ENCODE measurements at places on chromosomes 4 and X.

DNA sequence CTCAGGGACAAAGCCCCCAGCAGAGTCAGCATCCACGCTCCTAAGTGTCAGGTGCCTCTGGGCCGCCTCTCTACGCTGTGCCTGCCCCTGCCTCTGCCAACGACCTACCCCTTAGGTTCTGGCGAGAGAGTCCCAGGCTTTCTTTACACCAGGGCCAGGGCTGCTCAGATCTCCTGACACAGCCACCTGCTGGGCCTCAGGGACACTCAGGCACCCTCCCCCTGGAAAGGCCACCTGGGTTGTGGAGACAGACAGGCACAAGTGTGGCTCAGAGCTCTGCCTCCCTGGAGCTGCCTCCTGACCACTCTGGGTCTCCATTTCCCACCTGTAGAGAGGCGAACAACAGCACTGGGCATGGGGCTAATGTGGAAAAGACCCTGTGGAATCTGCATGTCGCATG is 90.0 kb upstream of the ADRA2C start:
- DNase-seq = no peak

- DNase-seq = no peak
Measured at GRCh38 chrX:154654925-154655324, 1.5 kb upstream of the CTAG2 start.

GRCh38 chrX:63702556-63702955 is 82.5 kb downstream of the ARHGEF9 start:
- DNase-seq = no peak

DNA sequence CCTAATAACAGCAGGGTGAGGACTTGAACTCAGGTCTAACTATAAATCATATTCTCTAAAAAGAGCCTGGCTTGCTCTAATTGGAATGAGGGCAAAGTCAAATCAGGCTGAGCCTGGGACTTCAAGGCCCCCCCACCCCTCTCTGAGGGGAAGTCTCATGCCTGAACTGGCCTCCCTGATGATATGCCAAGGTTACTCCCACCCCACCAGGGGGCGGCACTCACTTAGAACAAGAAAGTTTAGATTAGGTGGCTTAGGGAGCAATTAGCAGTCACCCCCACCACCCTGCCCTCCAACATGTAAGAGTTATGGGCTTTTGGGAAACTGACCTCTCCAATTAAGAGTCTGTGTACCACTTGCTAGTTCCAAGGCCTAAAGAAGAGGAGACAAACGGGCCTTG is 2.7 kb downstream of the FOXO4 start:
- DNase-seq = peak; percentile 60

- peak; percentile 65 for DNase-seq
Measured at GRCh38 chrX:134625315-134625718, 33.0 kb downstream of the PLAC1 start.

DNA sequence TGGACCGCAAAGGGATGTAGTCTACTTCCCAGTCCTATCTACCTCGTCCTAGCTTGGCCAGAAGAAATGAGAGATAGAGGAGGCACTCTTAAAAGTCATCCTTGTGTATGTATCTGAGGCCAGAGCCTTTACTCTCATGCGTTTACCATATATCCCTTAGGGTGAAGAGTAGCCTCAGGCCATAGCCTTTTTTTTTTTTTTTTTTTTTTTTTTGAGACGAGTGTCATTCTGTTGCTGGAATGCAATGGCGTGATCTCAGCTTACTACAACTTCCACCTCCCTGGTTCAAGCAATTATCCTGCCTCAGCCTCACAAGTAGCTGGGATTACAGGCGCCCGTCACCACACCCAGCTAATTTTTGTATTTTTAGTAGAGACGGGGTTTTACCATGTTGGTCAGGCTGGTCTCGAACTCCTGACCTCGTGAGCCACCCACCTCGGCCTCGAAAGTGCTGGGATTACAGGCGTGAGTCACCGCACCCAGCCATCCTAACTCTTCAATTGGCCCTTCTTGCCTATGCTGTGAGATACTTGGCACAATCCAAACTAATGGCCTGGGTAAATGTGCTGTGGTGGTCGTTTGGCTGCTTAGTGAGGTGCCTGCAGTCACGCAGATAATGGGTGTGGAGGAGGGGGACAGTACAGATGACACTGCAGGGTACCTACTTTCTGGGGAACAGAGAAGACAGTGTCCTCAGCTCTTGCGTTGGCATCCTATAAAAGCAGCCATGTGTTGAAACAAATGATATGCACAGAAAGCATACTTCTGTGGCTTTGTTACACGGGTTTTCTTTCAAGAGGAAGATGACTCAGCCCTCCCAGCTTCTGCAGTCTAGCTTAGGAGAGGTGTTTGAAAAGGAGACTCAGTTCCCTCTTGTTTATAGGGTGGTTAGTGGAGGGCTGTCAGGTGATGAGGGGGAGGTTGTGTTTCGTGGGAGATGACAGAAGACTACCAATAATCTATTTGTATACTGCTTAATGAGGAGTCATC is 10.4 kb upstream of the DGAT2L6 start:
- DNase-seq = no peak

- DNase-seq = no peak
Measured at GRCh38 chr4:181323061-181323460, 920.1 kb upstream of the TENM3 start.

DNA sequence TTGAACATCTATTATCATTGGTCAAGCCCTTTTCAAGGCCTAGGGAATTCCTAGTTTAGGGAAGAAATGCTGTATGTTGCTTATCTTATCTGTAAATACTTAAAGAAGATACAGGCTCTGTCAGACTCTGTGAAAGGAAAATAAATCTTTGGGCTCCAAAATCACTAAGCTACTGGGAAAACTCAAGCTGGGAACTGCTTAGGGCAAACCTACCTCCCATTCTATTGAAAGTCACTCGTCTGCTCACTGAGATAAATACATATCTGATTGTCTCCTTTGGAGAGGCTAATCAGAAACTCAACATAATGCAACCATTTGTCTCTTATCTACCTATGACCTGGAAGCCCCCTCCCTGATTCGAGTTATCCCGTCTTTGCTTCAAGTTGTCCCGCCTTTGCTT is 108.6 kb upstream of the NDST4 start:
- no peak for DNase-seq

- DNase-seq = no peak
Measured at GRCh38 chr4:11495291-11495690, 66.6 kb upstream of the HS3ST1 start.

- DNase-seq = no peak
Measured at GRCh38 chr4:129929052-129929451, 833.1 kb downstream of the C4orf33 start.

DNA sequence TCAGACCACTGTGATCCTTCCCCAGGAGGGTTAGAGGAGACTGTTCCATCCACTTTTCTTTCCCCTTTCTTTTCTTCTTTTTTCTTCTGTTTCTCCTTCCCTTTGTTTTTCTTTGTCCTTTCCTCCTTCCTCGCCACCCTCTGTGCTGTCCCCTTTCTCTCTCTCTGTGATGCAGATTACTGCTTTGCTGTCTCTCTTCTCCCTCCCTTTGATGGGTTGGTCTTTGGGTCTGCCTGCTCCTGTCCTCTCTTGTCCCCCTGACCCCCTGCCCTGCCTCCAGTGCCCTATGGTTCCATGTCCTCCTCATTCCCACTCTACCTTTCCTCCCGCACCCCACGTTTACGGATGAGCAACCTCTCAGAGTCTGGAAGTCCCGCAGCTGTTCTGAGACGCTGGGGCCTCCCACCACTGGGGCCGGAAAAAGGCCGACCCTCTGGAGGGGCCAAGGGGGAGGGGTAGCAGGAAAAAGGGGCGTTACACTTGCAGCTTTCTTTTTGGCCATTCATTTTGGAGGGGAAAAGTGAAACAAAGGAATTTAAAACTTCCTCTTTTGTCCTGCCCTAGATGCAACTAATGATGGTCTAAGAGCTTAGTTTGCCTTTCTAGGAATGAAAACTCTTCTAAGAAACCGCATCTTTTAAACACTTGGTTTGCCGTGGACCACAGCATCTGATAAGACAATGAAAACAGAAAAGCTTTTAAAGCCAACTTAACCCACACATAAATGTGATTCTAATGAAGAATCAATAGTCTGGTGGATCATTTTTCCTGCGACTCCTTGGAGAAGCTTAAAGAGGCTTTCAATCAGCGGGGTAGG is 24.5 kb upstream of the TSR2 start:
- no peak for DNase-seq

- DNase-seq = no peak
Measured at GRCh38 chrX:698206-698605, 67.6 kb downstream of the SHOX start.

DNA sequence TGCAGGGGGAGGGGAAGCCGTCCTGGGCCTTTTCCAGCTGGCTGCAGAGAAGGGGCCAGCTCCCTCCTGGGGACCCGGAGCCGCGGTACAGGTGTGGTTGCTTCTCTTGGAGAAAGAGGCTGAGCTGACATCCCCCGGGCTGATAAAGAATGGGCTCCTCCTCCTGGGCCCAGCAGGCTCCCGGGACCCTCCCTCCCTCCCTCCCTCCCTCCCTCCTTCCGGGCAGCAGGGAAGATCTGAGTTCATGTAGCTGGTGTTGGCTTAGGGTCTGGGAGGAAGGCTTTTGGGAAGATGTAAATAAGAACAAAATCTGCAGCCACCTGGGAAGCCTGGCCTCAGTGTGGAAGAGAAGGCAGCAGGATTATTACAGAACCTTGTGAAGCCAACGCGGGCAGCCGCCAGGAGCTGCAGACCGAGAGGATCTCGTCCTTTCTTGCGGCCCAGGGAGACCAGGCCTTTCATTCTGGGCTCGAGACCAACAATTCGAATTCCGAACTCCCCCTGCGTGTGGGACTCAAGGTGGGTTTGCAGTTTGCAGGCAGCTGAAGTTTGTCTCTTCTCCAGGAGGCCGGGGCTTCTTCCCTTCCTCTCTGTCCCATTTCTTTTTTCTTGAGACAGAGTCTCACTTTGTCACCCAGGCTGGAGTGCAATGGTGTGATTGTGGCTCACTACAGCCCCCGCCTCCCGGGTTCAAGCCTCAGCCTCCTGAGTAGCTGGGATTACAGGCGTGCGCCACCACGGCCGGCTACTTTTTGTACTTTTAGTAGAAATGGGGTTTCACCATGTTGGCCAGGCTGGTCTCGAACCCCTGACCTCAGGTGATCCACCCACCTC is at the start of gene PLCXD1:
TSS of gene PLCXD1 (plus strand) at position 216 of the 834 bp plus-strand sequence. CDS start 2,807 bp downstream, outside the sequence.
- no peak for DNase-seq

DNA sequence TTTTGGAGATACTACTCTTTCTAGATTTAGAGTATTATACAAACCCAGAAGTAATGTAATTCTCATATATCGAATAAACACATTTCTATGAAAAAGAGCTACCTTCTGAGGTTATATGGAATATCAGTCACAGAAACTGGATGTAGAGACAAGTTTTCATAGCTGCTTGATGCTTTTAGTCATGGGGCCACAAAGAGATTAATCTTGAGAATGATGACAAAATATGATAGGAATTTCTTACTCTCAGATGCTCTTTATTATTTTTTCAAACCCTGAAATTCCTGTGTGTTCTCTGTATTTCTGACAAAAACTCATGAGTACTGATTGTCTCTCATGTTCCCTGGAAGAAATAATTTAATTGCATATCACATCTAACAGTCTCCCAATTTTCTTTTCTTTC is 662.5 kb downstream of the RAPGEF2 start:
- DNase-seq = no peak

GRCh38 chrX:115697806-115698205 is 136.8 kb downstream of the PLS3 start:
- DNase-seq = no peak

DNA sequence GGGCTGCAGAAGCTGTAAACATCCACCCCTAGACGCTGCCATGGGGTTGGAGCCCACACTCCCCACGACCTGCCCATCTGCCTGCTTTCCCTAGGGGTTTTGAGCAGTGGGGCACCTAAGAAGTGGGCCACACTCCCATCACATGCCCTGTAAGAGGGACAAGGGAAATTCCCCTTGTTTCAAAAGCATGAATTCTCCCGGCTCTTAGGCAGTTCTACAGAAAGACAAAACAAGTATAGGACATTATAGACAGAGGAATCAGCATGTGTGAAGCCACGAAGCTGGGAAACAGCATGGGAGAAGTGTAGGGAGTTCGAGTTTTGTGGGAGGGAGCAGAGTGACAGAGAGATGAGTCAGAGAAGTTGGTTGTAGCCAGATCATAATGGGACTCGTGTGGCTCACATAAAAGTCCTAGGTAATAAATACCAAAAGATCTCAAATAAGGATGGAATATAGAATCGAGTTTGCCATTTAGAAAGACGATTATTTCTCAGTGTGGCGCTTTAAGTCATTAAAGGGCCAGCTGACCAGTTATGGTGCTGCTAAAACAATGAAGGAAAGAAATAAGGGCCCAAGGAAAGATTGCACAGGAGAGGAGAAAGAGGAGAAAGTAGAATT is 23.9 kb downstream of the APOO start:
- DNase-seq = no peak

GRCh38 chr4:101753721-101754120 is 36.8 kb upstream of the BANK1 start:
- DNase-seq = no peak

- no peak for DNase-seq
Measured at GRCh38 chrX:110050901-110051300, 48.0 kb downstream of the TMEM164 start.

DNA sequence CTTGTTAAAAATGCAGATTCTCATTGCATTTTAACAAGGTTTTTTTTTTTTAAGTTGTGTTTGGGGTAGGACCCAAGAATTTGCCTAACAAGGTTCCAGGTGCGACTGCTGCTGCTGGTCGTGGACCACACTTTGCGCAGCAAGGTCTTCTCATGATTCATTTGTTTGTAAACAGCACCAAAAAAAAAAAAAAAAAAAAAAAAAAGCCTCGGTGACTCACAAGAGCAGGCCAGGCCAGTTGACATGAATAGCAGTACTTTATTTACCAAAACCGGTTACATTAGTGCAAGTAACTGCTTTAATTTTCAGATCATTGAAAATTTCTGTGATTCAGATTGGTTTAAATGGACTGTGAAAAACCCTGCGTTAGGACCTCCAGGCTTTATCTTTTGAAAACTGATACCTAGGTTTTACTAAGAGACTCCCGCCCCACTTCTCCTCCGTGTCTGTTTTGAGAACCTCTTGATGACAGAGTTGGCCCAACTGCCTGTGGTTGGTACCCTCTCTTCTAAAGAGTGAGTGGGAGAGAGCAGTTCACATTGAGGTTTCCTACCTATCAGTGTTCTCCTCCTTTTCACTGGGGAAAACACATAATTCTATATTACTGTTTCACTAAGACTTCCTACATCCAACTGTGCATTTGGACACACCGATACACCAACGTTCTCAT is 86.2 kb downstream of the PHEX start:
- DNase-seq = no peak

DNA sequence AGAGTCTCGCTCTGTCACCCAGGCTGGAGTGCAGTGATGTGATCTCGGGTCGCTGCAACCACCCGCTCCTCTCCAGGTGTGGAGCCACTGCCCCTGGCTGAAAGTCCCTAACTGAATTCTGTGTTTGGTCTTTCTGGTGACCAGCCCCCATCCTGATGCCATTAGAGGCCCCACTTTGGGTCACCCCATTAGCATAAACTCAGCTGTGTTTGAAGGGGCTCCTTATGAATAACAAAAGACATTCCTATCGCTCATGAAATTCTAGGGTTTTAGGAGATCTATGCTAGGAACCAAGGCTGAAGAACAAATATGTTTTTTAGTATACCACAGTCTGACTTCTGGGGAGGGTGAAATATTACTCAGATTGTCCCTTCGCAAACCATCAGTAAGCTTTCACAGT is 652.9 kb downstream of the ADGRL3 start:
- DNase-seq = no peak

GRCh38 chrX:65575022-65575421 is 40.4 kb upstream of the LAS1L start:
- DNase-seq = no peak

- no peak for DNase-seq
Measured at GRCh38 chr4:38832206-38832605, 24.4 kb downstream of the TLR6 start.

Data from tibial artery (tissue), 4 donors.